ENCODE measurements at places on chromosomes 7 and 10. TPM values are rescaled to one million over a fixed set of nuclear protein-coding genes. Genes with fewer than 3 reads are reported as not detected.
A peak's percentile ranks its signal among the peaks of the same experiment; 100 is the strongest.

- peak overlapping the region; percentile 29 for H3K27ac ChIP-seq
- DNase-seq, result no peak
- no peak overlapping the region for H3K4me3 ChIP-seq
- no peaks in the 10 kb centered on the region for H3K36me3 ChIP-seq
- H3K27me3 ChIP-seq, result no peaks in the 10 kb centered on the region
Observed at GRCh38 chr7:135447748-135448147, 62.2 kb downstream of the CNOT4 start.

Gene SMO
- 82.9 TPM for total RNA-seq

DNA sequence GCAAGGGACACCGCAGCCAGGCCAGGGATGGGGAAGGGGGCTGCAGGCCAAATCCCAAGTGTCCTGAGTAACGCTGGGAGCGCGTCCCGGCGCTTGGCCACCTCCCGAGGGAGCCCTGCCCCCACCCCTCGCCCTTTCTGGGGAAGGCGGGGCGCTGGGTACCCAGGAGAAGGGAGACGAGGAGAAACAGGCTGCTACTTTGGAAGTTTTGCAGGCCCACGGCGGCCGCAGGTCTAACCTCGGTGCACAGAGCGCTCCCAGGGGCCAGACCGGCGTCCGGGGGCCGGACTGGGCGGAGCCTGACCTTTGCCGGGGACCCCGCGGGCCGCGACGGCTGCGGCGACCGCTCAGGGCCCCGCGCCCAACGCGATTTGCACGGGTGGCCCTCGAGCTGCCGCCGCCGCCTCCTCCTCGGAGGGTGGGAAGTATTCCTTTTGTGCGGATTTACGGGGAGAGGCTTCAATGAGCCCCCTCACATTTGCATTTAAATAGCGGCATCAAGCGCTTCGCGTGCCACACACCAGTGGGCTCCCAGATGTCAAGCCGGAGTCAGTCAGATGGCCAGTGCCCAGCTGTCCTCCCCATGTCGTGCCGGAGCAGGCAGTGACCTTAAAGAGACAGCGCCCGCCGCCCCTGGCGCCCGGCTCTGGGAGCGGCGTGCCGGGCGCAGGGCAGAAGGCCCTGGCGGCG lies 3.0 kb upstream of the EBF3 start:
- H3K27me3 ChIP-seq, result peaks cover 98% of the 10 kb centered on the region
- no peak overlapping the region for H3K27ac ChIP-seq
- DNase-seq, result peak; percentile 42
- H3K4me1 ChIP-seq, result peaks cover 18% of the 10 kb centered on the region

DNA sequence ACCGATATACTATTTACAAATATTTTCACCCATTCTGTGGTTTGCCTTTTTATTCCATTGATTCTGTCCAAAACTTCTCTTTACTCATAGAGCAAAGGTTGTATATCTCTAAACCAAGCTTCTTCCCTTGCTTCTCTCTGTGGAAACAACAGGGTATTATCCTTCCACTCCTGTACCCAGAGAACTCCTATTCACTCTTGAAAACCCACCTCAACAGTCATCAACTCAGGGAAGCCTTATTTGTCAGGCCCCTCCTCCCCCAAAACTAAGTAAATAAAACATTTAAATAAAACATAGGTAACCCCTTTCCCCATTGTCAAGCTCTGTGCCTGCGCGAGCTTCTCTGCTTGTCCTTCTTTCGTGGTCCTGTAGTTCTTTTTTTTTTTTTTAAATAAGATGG lies 44.6 kb downstream of the GTF2IRD1 start:
- H3K36me3 ChIP-seq, result no peaks in the 10 kb centered on the region
- H3K27me3 ChIP-seq, result no peaks in the 10 kb centered on the region
- no peak overlapping the region for H3K4me3 ChIP-seq
- no peak overlapping the region for H3K27ac ChIP-seq

DNA sequence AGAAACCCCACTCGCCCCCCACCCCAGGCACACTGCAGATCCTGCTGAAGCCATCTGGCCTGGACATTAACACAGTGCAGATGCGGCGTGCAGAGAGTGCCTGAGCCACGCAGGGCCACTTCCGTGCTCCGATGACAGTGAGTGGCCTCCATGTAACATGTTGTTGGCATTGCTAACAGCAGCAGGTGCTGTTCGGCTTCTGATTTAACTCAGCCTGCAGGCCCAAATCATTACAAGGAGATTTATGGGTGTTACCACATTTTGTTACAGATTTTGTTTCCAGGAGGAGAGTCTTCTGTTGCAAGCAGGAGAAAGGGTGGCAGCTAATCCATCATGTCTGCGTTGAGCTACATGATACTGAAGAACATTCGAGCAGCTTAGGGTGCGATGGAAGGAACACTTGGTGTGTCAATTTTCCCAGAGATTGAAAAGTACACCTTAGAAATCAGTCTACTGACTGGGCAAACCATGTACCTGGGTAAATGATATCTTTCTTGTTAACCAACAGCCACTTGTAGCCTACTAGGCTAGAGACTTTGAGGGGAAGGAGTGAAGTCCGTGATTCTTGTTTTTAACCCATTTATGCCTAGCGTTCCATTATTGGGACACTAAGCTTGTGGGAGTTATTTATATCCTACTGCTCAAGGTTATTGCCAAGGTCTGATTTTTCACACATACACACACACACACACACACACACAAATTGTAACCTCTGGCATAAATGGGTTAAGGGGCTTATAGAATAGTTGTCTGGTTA lies 90.0 kb downstream of the JCAD start:
- no peak overlapping the region for H3K4me3 ChIP-seq
- H3K36me3 ChIP-seq, result no peaks in the 10 kb centered on the region
- no peak for DNase-seq
- peaks cover 6% of the 10 kb centered on the region for H3K4me1 ChIP-seq
- H3K27me3 ChIP-seq, result no peaks in the 10 kb centered on the region

DNA sequence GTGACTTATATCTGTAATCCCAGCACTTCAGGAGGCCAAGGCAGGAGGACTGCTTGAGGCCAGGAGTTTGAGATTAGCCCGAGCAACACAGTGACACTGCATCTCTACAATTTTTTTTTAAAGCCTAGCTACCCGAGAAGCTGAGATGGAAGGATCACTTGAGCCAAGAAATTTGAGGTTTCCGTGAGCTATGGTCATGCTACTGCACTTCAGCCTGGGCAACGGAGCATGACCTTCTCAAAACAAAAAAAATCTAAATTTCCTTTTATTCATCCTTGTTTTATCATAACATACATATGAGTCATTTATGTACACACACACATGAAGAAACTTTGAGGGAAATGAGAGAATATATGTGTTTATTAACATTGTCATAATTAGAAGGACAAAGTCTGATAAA lies 277.5 kb upstream of the MAGI2 start:
- H3K4me1 ChIP-seq, result no peaks in the 10 kb centered on the region
- H3K36me3 ChIP-seq, result no peaks in the 10 kb centered on the region
- DNase-seq, result no peak
- no peak overlapping the region for H3K27ac ChIP-seq
- no peak overlapping the region for H3K4me3 ChIP-seq
- no peaks in the 10 kb centered on the region for H3K27me3 ChIP-seq

- H3K36me3 ChIP-seq, result no peaks in the 10 kb centered on the region
- peak overlapping the region; percentile 45 for H3K27ac ChIP-seq
- H3K4me1 ChIP-seq, result peaks cover 9% of the 10 kb centered on the region
- H3K4me3 ChIP-seq, result no peak overlapping the region
- peak; percentile 21 for DNase-seq
Observed at GRCh38 chr10:58435297-58435985, 50.2 kb downstream of the TFAM start.

DNA sequence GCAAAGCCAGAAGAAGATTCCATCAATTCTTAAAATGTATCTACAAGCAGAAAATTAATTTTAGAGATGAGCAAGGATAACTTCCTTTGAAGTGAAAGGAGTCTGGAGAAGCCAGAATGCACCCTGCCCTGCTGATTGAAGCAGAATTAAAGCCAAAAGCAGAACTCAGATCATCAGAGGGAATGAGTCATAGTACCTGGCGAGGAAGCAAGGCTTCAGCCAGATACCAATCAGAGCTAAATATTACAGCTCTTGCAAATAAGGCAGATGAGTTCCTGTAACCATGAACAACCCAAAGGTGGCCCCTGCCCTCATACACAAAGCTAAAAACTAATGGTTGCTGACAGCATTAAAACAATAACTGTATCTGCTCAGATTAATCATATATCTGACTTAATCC lies 10.4 kb downstream of the HTR7 start:
- DNase-seq, result no peak
- H3K4me3 ChIP-seq, result no peak overlapping the region
- H3K27ac ChIP-seq, result no peak overlapping the region
- H3K27me3 ChIP-seq, result no peaks in the 10 kb centered on the region
- no peaks in the 10 kb centered on the region for H3K36me3 ChIP-seq
- no peaks in the 10 kb centered on the region for H3K4me1 ChIP-seq

Measured in cardiac muscle cell (in vitro differentiated cells and primary cell).